Spinal cord (tissue), 10 donors: ENCODE measurements at places on chromosomes 7 and 10. TPM values are rescaled to one million over a fixed set of nuclear protein-coding genes. Genes with fewer than 3 reads are reported as not detected.
A peak's percentile ranks its signal among the peaks of the same experiment; 100 is the strongest.

DNA sequence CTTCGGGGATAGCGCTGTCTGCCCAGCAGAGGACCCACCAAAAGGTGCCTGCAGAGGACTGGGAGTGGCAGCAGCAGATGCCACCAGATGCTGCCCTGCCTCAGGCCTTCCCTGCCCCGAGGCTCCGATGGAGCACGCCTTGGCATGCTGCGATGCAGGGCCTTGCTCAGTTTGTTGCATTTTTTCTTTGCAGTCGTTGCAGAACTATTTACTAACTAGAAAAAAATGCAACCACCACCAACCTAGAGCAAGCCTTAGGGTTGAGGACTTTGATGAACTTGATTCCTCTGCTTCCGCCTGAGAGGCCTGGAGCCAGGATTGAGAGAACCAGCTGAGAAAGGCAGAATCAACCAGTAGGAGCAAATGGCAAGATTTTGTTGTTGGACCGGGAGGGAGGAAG lies 585.6 kb upstream of the MKI67 start:
- DNase-seq, result no peak

GRCh38 chr10:11225935-11226334 lies 208.3 kb downstream of the CELF2 start:
- no peak for DNase-seq

DNA sequence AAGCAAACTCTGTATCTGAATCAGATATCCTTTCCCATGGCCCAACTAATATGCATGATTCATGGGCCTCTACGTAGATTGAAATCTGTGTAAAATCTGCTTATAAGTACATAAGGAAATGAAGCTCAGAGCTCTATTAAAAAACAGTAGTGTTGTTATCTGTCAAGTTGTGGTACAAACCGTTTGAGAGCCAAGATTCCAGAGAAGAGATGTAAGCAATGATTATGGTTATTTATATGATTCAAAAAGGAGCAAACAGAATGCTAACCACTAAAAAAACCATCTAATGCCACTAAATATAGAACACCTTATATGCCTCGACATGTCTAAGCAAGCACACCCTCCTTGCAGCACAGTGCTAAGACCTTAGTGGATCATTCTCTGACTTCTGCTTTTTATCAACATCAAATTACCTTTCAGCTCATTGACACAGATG lies 26.6 kb downstream of the RPP38 start:
- no peak for DNase-seq

GRCh38 chr7:26853788-26854393 lies 10.5 kb downstream of the SKAP2 start:
- DNase-seq, result no peak

DNA sequence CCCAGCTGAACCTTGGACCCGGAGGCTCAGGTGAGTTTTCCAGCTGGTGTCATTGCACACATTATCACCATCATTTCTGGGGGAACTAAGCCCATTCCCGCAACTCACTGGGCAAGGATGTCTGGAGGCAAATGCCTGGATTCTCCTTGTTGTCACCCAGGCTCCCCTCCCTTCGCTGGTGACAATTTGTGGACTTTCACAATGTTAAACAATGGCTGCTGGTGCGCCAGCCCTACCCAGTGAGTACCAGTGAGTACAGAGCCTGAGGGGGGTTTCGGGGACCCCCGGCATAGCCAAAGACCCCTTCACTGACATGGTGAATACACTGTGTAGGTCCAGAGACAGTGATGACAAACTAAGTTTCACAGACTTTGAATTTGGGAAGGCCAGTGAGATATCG lies 189.2 kb downstream of the ADARB2 start:
- DNase-seq, result no peak

GRCh38 chr7:10643545-10643944 lies 330.1 kb upstream of the PHF14 start:
- no peak for DNase-seq

DNA sequence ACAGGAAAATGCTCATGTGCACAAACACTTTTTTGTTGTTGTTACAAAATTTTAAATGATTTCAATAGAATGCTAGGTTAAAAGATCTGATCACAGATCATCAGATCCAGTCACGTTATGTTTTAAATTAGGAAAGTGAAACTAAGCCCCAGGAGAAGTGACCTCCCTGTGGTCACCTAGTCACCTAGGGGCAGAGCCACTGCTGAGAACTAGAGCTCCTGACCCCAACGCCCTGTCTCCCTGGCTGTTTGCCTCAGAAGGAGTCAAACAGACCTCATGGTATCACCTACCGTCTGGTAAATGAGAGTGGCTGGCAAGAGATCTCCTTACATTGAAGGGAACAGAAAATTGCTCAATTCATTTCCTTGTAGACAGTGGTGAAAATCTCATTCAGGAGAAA lies 447.3 kb downstream of the ADRA2A start:
- no peak for DNase-seq

DNA sequence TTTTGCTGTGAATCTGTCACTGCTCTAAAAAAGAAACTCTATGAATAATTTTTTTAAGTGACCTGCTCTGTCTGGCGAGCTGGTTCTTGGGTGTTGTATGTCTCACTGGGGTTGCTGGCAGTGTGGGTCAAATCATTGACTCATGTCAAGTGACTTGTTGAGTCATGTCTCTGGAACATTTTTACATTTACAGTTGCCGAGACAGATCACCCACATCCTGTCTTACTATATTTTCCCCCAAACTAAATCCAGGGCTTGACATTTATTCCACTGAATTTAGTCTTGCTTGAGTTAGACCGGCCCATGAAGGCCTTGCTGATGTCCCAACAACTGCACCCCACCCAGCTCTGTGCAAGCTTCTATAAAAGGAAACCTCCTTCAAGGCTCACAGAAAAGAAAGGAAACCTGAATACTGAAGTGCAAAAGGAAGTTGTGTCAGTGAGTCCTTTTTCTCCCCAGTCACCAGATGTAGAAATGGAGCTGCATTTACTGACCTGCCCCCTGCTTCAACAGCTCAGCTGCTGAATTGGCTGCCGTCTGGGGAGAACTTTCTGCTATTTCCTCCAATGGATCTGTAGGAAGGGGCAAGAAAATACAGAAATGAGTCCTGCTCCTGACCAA lies 290.3 kb downstream of the TNS3 start:
- no peak for DNase-seq

GRCh38 chr7:47574482-47575329 lies 7.2 kb downstream of the TNS3 start:
- no peak for DNase-seq

DNA sequence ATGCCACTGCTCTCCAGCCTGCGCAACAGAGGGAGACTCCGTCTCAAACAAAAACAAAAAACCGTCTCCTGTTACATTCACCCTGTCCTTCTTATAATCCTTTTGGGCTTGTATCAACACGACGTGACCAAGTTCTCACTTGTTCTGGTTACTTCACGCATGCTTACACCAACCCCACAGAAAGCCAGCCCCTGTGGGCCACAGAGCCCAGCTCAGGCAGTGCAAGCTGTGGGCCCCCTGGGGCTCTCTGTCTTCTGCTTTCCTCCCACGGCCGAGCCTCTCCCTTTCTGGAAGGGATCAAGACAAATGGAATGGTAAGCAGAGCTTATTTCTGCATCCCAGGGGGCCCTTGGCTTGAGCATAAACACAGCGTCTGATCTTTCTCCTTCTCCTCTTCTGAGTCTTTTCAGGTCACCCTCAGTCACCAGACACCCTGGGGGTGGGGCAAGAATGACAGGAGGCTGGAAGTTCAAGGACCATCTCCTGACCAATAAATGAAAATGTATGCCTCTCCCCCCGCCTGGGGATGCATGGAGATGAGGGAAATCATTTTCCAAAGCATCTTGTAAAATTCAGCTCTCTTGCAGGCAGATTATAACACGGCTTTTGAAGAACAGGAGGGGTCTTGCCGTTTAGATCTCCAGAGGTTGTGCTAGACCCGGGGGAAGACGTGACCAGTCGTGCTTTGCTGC lies 19.0 kb upstream of the TRIM56 start:
- DNase-seq, result peak; percentile 41

DNA sequence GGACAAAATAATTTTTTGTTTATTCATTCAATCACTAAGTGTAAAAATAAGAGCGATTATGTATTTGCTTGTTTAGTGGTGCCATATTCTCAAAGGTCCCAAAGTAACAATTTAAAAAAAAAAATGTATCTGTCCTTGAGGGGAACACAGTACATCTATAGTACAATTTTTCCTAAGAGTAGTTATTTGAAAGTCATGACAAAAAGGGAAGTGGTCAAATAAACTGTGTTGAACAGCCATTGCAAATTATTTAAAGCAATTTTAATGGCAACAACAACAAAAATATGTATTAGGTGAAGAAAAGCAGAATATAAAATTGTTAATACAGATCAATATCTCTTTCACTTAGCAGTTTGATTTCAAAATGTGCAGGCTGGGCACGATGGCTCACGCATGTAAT lies 943.5 kb downstream of the CNTNAP2 start:
- no peak for DNase-seq

DNA sequence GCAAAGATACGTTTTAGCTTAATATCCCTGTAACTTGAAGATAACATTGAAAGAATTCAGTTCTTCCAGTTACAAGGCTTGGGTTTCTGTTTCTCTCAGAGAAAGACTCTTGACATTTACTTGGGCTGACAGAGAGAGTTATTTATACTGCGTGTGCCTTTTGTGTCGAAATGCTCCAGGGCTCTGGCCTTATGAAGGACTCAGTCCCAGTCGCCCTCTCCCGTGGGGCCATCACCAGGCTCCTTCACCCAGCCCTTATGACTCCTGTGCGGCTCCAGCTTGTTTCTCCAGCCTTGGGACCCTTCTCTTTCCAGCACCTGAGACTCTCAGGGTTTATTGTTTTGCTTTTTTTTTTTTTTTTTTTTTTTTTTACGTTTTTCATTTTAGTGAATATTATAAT lies 242.3 kb upstream of the DKK1 start:
- no peak for DNase-seq

GRCh38 chr10:79266084-79266483 lies 81.2 kb upstream of the PPIF start:
- no peak for DNase-seq

DNA sequence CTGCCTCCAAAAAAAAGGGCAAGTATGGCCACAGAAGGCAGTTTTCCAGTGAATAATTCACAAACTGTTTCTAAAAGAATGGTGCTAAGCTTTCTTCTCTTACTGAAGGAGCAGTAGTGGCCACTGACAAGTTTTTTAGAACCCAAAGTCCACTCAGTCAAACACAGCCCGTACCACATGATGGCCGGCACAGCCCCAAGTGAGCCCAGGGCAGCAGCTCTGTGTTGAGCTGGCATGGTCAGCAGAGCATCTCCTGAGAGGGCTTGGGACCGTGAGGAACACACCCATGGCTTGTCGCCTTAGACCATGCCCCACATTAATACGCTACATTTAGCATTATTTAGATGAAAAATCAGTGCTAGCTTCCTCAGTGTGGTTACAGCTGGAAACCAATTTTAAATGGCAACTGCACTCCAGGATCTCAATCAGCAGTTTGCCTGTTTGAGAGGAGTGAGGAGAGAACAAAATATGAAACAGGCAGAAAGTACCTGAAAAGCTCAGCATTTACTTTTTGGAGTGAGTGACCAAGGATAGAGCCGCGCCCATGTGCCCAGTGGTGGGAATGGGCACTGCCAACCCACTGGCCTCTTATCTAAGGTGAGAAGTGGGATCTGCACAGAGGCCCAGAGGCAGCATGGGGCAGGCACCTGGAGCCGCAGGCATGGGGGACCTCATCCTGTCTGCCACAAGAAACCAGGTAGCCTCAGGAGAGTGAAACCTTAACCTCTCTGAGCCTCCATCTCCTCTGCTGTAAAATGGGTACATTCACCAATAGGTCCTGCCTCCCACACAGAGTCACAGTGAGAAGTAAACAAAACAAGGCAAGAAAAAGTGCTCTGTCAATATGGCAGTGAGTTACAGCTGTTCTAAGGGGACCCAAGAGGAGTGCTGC lies 17.4 kb downstream of the PSAP start:
- DNase-seq, result no peak

The NEUROD6 gene
- total RNA-seq, result 10.4 TPM

The SPDYE18 gene
- 0.50 TPM for total RNA-seq

The TSC22D4 gene
- total RNA-seq, result 141 TPM

The DEPP1 gene
- total RNA-seq, result 25.2 TPM

The GNAI1 gene
- 113 TPM for total RNA-seq
